ENCODE measurements at places on chromosomes 6 and 20.

- no peak for DNase-seq
Observed at GRCh38 chr6:122790028-122790422, 967 bp downstream of the SMPDL3A start.

DNA sequence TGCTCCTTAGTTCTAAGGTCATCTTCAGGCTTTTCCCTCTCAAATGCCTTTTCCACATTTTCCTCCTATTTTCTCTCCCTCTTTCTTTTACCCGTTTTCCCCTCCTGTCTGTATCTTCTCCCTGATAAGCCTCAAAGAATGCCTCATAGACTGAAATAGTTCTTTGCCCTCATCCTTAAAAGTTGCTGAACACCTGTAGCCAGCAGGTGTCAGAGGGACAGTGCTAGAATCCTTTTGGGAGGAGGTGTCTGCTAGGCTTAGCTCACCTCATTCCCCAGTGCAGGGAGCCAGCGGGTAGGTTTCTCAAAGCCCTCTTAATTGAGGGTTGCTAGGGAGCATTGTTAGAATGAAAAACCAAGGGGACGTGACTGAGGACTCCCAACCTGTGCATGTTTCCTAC lies 204.0 kb downstream of the TSHZ2 start:
- DNase-seq, result no peak

GRCh38 chr20:53934421-53935343 lies 135.7 kb downstream of the BCAS1 start:
- no peak for DNase-seq

- no peak for DNase-seq
Observed at GRCh38 chr6:165717732-165718465, 54.9 kb upstream of the PDE10A start.

- no peak for DNase-seq
Observed at GRCh38 chr20:50447102-50447804, 62.9 kb upstream of the PTPN1 start.

DNA sequence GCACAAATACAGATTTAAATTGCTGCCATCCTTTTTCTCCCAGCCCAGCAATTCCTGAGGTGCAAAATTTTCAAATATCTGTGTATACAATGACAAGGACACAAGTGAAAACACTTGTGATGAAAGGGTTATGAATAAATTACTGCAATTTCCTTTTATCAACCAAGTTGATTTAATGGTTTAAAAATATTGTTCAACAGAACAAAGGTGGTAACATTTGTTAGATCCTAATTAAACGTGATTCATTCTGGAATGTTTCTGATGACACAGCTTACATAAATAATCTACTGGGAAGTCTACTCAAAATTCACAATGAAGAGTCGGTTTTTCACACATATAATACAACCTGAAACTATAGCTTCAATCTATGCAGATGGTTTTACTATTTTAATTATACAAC lies 17.1 kb downstream of the B4GALT5 start:
- DNase-seq, result no peak

DNA sequence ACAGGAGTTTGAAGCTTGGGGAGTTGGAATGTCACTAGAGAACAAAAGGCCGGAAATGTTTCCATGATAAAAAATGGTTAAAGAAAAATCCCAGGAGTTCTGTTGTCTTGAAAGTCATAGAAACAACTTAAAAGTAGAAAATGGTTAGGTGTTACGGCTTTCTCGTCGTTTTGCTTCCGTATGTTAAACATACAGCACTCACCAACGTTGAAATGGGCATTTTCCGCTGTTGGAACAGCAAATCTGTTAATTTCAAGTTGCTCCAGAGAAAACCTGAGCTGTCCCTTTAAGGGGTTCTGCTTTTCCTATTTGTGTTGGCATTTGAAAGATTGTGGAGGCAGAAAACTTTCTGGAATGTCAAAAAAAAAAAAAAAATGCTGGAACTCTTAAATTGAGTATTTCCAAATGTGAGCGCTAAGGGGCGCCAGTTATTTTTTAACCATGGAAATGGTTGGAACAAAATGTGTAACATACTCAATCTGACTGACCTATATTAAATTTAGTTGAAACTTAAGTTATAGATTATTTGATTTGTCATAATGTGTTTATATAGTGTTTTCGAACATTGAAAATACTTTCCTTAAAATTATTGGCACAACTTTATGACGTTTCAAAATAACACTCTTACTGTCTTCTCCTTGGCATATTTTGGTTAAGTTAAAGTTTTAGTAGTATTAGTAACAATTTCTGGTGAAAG lies 2.2 kb downstream of the QKI start:
- no peak for DNase-seq

GRCh38 chr6:110532431-110532830 lies 56.0 kb upstream of the SLC22A16 start:
- DNase-seq, result no peak

- no peak for DNase-seq
Observed at GRCh38 chr6:25548451-25548850, 103.6 kb upstream of the SCGN start.

DNA sequence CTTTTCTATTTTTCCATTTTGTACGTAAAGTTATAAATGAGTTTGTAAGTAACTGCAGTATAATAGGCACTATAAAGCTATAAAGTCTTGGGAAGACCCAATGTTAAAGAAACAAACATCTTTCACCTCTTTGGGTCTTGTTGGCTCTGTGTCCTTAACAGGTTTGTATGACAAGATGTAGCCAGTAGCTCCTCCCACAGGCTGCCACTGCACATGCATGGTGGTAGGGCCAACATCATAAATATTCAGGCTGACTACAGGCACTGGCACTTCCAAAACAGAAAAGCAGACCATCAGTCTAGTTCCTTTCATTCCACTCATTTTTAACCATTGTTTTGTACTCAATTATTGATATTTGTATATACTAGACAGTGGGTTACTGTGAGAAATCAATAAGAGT lies 59.9 kb downstream of the COL12A1 start:
- DNase-seq, result no peak

DNA sequence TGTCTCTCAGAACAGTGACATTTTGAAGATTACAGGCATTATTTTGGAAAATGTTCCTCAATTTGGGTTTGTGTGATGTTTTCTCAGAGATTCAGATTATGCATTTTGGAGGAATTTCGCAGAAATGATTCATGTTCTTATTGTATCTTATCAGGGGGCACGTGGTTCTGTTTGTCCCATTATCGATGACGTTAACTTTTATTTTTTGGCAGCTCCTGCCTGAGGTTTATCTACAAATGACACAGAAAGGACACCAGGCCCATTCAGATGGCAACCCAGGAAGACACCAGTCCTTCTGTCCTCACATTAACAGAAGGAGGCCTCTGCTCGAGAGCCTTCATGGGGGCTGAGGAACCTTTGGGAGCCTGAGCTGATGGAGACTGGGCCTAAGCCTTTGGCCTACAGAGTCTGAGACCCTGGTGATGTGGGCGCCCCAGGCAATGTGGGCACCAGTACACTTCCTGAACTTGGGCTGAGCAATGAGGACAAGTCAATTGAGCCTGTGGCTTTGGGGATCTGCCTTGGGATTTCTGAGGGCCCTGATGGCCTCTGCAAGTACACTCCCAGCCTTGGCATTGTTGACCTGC lies 41.2 kb upstream of the EZR start:
- no peak for DNase-seq

- DNase-seq, result no peak
Observed at GRCh38 chr6:87054143-87054833, 40.6 kb downstream of the CGA start.

Measured in omental fat pad (tissue), 4 donors.